Activated CD4-positive, alpha-beta T cell treated with anti-CD3 and anti-CD28 coated beads, Interleukin-2, amount 50 U/mL, for 1 hour (primary cell): ENCODE measurements at places on chromosomes 6 and 20.

- no peak for DNase-seq
Measured at GRCh38 chr6:10627800-10628199, 66.6 kb downstream of the C6orf52 start.

DNA sequence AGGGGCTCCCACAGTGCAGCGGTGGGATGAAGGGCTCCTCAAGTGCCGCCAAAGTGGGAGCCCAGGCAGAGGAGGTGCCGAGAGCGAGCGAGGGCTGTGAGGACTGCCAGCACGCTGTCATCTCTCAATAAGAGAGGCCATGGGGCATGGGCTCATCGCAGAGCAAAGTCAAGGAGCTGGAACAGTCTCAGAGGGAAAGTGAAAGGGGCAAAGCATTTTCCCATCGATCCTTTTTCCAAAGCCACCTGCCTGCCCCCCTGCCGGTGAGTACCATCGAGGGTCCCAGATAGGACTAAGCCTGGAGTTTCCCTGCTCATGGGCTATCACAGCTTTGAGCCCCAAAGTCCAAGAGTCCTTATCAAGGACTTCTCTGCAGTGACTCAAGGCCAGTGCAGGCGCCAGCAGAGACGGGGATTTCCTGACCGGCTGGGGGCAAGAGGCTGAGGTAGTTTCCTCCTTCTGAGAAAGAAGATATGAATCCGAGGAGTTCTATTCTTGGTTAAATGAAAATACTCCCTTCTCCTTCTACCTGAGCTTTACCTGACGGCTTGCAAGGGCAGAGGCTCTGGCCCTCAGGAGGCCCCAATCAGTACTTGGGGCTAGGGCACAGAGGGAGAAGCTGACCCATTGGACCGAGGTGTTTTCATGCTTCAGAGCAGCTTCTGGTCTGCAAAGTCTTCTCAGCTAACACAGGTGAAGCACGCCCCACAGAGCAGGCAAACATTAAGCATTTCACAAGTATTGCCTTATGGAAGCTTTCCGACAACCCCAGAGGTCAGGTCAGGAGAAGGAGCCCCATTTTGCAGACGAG is 22.6 kb downstream of the ETV7 start:
- DNase-seq: no peak

GRCh38 chr6:70396796-70397729 is 16.2 kb upstream of the FAM135A start:
- DNase-seq: no peak

- DNase-seq: no peak
Measured at GRCh38 chr6:115706324-115706723, 354.4 kb downstream of the FRK start.

- peak; percentile 40 for DNase-seq
Measured at GRCh38 chr20:433300-433975, 25.3 kb downstream of the RBCK1 start.

- DNase-seq: no peak
Measured at GRCh38 chr20:64165866-64166600, 1.8 kb downstream of the MYT1 start.

DNA sequence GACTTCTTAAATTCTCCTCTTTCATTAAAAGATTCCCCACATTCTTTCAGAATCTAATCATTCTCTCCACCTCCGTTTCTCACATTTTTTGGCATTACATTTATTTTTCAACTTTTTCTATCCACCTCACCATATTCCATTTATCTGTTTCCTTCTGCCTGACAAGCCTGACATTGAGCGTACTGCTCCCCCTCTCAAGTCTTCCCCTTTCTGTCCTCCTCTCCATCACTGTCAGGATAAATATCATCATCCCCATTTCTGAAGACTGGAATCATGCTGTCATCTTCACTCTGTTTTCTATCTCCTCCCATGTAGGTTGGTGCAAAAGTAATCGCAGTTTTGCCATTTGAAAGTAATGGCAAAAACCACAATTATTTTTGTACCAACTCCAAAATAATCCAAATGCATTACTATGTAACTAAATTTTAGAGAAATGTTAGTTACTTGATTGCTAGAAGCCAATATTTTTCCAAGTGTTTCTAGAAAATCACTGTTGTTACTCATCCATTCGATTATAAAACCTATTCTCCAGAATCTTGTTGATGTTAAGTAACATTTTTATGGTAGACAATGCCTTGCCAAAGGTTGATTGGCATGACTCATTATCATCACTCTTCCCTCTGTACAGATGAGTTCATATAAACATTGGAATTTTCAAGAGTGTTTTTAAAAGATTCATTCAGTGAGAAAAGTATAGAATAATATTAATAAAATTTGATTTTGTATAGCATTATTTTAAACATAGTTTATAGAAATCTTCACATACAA is 292.3 kb upstream of the RNF217 start:
- no peak for DNase-seq

DNA sequence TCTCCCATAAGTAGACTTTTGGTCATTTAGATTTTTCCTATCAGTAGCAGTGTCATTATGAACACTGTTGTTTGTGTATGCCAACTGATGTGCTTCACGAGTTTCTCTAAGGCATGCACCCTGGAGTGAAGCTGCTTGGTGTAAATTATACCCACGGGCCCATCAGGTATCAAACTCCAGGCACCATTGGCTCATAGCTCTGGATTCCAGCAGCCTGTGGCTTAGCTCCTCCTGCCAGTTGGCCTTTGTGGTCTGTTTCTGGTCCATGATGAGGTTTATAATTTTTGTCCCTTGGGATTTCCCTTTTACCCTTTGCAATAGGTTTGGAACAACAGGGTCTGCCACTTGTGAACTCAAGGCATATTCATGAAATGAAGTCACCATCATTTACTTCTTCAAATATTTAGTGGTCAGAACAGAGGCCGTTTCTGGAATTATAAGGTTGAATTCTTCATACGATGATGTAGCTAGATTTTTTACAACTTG is 350.5 kb downstream of the PRL start:
- no peak for DNase-seq
